ENCODE measurements at places on chromosomes 5 and 9. TPM values are rescaled to one million over a fixed set of nuclear protein-coding genes. Genes with fewer than 3 reads are reported as not detected.

- DNase-seq, result no peak
These were observed 226.1 kb downstream of the DTWD2 start for GRCh38 chr5:118762291-118762690.

Gene HK3
- total RNA-seq, result 0.77 TPM

Gene CCDC69
- total RNA-seq, result 11.2 TPM

Gene ZDHHC11
- 20.8 TPM for total RNA-seq

Gene CATSPER3
- total RNA-seq, result 0.74 TPM

Gene SLC25A2
- total RNA-seq, result 0.92 TPM

Gene BASP1
- total RNA-seq, result 131 TPM

All from type B pancreatic cell (in vitro differentiated cells).